Cerebellar nuclear complex (tissue), 1 donor: ENCODE measurements at places on chromosomes 12 and 14.

- no peak for DNase-seq
Measured at GRCh38 chr14:58751788-58752187, 114.0 kb downstream of the DACT1 start.

DNA sequence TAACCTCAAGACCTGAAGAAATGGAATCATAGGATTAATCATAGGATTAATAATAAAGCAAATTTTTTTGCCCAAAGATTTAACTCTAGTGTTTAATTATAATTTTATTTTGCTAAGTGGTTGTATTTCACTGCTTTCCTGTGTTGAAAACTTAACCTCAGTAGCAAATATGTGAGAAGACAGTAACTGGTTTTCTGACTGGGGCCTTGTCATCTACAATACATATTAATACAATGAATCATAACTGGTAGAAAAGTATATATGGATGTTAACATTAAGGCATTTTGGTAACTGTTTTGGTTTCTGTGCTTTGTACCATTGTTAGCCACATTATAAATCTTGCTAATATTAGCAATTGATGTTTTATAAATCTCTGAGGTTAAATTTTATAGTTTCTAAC, 92.2 kb downstream of the ACSS3 start:
- no peak for DNase-seq

DNA sequence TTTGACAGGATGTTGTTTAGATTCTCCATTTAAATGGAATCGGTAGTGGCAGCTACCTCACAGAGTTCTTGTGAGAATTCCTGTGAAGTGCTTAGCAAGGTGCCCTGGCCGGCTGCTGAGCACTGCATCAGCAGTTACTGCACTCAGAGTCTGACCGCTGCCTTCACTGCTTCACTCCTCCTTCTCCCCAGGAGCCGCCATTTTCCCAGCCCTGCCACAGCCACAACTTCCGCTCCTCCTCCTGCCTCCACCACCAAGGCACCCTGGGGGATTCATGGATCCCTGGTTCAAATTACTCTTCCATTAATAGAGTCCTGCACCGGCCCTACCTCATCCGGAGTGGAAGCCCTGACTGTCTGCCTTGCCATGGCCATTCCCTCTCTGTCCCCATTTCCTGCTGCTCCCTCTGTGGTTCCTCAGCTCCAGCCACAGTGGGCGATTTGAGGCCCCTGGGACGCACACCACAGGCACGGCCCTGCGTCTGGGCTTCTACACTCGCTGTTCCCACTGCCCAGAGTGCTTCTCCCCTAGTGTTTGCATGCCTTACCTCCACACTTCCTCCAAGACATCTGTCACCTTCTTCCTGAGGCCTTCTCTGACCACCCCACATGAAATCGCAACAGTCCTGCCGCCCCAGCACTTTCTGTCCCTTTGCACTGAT, 210.3 kb downstream of the IPO8 start:
- no peak for DNase-seq

GRCh38 chr14:101230161-101230850, 326.8 kb upstream of the RTL1 start:
- no peak for DNase-seq

DNA sequence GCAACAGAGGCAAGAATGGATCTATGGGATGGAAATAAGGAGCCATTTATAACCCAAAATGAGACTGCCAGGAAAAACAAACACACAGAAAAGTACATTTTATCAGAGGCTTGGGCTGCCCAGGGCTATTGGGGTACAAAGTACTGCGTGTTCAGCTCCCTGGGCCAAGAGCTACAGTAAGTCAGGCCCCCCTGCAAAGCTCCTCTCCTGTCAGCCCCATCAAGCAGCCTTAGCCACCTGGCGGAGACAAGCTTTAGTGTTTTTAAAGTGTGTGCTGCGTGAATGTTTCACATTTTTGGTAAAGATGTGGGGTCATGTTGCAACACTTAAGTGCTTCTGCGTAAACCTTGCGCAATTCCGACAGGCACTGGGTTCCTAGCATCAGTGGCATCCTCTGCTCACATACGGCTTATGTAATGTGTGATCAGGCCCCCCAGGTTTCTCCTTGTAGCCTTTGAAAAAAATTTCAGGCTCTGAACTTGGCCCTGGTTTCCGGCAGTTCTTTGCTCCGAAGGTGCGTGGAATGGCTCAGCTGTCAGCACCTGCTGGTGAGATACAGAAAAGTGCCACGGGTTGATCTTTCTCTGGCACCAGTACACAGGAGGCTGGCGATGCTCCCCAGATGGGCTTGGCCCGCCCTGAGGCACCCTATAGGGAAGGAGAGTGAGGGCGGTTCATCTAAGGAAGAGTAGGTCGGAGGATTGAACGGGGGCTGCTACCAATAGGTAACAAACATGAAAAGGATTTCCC, 198.7 kb upstream of the EEA1 start:
- DNase-seq: no peak

- no peak for DNase-seq
Measured at GRCh38 chr14:102373110-102373509, 10.4 kb downstream of the TECPR2 start.

DNA sequence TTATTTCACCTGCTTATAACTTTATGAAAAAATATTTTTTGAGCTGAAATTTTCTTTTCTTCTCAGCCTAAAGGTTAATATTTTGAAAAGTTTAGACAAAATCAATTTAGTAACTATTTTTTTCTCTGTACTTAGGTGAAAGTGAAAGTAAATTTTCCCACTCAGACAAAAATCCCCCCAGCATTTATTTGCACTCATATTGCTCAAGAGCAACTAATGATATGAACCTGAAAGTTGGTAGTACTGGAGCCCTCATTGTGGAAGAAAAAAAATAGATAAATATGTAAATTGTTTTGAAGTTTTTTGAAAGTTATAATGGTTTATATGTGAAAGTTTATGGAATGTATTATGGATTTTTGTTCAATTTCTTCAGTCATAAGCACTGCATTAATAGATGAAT, 1005.9 kb upstream of the ATXN7L3B start:
- no peak for DNase-seq

DNA sequence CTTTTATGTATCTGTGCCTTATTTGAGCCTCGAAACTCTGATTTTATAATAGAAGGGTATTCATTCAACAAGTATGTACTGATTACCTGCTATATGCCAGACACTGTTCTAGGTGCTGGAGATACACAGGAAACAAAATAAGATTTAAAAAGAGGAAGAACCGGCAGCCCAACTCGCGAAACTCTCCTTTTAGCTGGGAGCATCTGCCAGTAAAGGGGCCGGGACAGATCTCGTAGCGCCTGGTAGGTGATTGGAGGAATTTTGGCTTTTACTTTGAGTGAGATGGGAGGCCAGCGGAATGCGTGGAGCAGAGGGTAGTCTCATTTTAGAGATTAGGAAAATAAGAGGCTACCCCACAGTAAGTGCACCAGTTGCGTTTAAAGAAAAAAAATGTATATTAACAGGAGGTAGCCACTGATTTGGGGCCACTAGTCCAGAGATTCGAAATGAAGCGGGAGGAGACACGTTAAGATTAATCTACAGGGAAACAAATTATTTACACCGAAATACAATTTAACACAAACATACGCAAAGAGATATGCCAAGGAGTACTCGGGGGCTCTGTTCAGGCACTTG, 520 bp upstream of the MON2 start:
- DNase-seq: no peak

GRCh38 chr12:8914716-8915526, 612 bp downstream of the PHC1 start:
- DNase-seq: no peak

GRCh38 chr12:104682790-104683279, 226.1 kb downstream of the CHST11 start:
- DNase-seq: no peak

- DNase-seq: no peak
Measured at GRCh38 chr12:123891516-123892179, 81.0 kb downstream of the CCDC92 start.

DNA sequence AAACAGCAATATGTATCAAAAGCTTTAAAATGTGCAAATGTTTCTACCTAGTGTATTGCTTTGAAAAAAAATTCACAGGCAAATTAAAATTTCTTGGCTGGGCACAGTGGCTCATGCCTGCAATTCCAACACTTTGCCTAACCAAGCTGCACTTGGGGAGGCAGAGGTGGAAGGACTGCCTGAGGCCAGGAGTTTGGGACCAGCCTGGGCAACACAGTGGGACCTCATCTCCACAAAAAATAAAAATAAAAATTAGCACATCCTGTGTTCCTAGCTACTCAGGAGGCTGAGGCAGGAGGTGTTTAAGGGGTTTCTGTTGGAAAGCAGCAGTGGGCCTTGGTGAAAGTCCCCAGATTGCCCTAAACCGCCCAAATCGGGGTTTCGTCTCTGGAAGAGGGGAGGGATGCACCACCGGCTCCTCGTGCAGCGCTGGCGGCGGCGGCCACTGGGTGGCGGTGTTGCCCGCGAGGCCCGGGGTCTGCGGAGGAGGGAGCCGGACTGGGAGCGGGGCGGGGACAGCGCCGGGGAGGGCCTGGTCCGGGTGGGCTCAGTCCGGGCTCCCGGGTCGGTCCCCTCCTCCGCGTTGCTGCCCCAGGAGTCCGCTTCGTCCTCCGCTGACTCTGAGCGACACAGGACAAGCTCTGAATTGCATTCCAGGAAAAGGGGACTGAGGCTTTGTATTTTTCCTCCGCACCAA, 265.6 kb downstream of the AACS start:
- DNase-seq: no peak
